NCI-H524 treated with DMSO at 0.1 percent for 48 hours (cell line): ENCODE measurements at places on chromosomes 12 and 14.

- DNase-seq = no peak
Observed at GRCh38 chr14:93317875-93318807, 14.7 kb downstream of the BTBD7 start.

GRCh38 chr14:94054936-94055335 lies 26.1 kb downstream of the DDX24 start:
- DNase-seq = no peak

DNA sequence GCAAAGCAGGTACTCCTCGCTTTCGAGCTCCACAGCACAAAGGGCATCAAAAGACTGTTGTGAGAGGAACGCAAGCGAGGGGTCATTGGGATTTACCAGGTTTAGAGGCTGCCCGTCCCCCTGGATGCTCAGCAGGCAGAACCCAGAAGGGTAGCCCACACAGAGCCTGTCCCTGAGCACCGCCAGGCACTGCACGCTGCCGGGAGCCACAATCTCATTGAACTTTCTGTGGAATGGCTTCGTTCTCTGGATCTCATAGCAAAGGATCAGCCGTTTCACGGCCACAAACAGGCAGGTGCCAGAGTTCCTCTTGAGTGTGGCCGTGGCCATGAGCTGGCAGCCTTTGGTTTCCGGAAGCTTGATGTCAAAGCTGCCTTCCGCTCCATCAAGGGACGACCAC lies 21.5 kb downstream of the AMN start:
- no peak for DNase-seq

- no peak for DNase-seq
Observed at GRCh38 chr12:45666816-45667215, 62.7 kb upstream of the ARID2 start.

DNA sequence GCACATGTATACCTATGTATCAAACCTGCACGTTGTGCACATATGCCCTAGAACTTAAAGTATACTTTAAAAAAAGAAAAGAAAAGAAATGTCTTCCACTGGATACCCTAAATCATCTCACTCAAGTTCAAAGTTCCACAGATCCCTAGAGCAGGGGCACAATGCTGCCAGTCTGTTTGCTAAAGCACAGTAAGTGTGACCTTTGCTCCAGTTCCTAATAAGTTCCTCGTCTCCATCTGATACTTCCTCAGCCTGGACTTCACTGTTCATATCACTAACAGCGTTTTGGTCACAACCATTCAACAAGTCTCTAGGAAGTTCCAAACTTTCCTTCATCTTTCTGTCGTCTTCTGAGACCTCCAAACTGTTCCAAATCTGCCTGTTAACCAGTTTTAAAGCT lies 118.3 kb downstream of the BMP4 start:
- DNase-seq = no peak

GRCh38 chr14:96979611-96980074 lies 182.5 kb downstream of the VRK1 start:
- no peak for DNase-seq

DNA sequence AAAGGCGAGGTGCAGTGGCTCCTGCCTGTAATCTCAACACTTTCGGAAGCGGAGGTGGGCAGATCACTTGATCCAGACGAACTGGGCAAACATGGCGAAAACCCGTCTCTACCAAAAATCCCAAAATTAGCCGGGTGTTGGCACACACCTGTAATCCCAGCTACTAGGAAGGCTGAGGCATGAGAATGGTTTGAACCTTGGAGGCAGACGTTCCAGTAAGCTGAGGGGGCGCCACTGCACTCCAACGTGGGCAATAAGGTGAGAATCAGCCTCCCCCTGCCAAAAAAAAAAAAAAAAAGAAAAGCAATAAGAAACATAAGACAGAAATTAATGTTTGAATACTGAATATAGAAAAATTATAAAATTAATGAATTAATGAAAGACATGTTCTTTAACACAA lies 928.7 kb downstream of the LRFN5 start:
- no peak for DNase-seq

DNA sequence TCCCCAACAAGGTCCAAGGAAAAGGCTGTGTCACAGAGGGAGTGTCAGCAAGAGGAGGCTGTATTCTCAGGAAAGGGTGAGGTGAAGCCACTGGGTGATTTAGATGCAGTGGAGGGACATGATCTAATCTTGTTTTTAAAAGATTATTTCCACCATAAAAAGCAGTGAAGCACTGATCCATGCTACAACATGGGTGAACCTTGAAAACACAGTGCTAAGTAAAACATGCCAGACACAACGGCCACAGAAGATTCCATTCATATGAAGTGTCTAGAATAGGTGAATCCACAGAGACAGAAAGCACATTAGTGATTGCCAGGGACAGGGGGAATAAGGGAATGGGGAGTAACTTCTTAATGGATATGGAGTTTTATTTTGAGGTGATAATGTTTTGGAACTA lies 12.8 kb downstream of the RITA1 start:
- no peak for DNase-seq

DNA sequence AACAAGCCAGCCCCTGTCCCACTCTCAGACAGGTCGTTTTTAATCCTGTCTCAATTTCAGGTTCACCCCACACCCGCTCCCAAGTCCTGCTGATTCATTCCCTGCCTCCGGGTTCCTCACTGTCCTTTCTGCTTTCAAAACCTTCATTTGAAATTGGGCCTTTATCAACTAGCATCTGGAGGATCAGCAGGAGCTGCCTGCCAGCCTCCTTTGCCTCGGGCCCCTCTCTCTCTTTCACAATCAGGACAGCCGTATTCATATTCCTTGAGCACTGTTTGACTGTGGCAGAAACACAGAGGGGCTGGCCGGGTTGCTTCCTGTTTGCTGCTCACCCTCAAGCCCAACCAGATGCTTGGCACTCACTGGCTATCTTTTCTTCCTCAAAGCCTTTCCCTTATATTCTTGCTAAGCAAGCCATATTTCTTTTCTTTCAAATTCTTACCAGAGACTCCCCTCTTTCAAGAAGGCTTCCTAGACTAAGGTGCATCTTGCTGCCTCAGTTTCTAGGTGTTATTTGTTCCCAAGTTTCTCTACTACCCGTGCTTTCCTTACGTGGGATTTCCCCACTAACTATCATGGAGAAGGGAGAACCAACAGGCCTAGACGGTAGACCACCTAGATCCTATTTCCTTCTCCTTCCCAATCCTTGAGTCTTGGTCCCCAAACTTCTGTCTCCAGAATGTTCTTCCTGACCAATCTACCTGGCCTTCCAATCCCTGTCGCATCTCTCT lies 3.0 kb downstream of the GALNT6 start:
- no peak for DNase-seq

- no peak for DNase-seq
Observed at GRCh38 chr14:91752961-91753360, 21.1 kb upstream of the CATSPERB start.

- DNase-seq = no peak
Observed at GRCh38 chr12:105637470-105637869, 307.0 kb downstream of the C12orf75 start.

DNA sequence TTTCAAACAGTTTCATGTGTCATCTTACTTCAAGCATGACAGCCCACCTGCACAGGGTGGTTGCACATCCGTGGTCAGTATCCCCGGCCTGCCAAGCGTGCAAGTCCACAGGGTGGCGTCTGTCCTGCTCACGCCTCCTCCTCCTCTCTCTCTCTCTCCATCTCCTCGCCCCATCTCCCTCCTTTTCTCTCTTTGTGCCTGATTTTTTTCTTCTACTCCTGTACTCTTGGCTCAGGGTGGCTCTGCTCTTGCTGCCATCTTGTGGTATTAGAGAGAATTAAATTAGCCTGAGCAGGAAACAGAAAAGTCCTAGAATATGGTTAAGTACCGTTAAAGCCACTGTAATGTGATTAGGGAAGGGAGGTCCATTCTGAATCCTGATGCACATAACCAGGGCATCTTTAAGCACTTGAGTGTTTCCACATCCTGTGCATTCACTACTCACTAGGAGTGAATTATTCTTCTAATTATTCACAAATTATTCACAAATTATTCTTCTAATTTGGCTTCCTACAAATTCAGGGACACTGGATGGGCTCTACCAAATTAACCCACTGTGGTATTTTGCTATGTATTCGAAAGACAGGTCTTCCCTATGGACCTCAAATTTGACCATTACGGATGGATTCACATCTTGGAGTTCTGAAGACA lies 25.5 kb upstream of the DTX1 start:
- DNase-seq = peak; percentile 65

GRCh38 chr14:91405241-91405721 lies 12.3 kb downstream of the CCDC88C start:
- no peak for DNase-seq

DNA sequence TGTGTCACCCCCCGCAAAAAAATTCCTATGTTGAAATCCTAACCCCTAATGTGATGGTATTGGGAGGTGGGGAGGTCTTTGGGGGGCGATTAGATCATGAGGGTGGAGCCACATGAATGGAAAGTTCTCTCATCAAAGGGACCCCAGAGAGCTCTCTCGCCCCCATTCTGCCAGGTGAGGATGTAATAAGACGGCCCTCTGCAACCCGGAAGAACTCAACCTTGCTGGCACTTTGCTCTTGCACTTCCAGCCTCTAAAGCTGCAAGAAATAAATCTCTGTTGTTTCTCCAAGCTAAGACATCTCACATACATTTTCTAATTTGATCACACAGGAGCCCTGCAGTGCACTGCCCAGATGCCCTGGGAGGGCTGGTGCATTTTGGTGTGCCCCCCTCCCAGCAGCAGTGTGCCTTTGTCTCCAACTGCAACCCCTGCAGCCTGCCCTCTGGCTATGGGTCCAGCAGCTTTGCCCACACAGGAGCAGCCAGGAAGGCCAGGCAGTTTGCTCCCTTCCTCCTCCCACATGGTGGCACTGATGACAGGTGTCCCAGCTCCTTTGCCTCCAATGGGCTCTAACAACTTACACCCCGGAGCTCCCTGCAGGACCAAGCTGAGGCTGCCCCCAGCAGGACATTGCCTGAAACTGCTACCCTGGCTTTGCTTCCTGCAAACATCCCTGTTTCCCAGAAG lies 59.3 kb downstream of the C14orf132 start:
- DNase-seq = peak; percentile 84

DNA sequence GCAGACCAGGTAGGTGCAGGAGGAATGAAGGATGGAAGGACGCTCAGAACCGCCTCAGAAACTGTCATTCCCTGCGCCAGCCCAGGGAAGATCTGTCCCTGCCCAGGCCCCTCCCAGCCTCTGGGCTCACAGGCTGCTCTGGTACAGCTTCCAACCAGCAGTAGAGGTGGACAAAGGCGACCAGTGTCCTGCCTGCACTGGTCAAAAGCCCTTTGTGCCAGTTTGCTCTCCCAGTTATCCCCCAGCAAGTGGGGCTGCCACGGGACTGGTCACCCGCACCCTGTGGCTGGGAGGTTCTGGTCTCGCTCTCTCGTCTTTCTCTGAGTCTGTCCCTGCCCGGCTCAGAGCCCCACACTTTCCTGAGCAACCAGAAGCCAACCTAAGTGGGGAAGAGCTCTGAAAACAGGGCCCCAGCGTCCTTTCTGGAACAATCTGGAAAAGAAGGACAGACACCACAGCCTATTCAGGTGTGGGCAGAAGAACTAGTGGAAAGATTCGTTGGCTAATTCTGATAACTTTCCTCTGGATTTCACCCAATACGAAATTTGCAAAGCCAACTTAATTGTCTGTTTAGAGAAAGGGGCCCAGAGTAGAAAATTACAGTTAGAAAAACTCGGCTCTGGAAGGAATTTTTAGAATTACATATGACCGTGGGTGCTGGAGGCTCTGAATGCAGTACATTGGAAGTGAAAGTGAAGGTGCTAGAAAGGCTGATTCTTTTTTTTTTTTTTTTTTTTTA lies 21.7 kb downstream of the SNRNP35 start:
- DNase-seq = no peak

DNA sequence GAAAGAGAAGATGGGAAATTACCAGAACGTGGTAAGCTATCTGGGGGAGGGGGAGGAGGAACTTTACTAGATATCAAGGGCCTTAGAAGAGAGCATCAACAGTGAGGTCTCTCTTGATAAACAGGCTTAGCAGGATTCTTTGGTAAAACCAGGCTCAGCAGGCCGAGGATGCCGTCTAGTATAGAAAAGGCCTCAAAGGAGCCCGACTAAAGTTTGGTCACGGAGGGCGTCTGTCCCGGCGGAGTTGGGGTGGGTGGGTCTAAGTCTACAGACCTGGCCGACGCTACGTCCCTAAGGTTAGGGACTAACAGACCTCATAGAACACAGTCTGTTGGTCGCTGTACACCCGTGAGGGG lies 538 bp upstream of the TIGAR start:
- DNase-seq = no peak

DNA sequence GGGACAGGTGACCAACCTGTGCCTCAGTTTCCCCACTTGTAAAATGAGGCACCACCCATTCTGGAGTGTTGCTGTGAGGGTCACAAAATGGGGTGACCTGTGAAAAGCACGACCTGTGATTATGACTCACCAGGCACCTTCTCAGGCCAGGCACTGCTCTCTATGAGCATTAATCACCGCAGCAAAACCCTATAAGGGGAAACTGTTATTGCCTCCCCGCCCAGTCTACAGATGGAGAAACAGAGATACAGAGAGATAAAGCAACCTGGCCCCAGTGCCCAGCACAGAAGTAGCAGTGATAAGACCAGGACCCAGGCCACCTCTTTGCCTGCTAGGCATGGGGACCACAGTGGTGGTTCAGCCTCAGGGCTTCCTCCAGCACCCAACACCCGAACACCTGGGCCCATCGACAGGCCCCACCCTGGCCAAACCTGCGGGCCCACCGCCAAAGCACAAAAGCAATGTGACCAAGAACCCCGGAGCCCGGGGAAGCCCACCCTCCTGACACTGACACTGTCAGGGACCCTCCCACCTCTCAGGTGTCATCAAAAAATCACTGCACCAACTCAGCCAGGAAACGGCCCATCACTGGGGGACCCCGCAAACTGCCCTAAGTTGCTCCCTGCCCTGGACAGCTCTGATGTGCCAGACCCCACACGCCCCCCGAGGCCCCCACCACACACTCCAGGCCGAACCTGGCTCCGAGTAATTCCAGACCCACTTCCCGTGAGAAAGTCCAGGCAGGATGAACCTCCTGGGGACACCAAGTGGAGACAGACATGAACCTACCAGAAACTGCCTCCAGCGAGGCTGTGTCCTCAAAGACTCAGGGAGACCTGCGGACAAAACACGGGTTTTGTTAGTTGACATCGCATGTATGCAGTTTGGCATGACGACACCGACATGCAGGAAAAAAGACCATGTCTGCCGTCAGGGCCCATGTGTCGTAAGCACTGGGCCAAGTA lies 32.4 kb downstream of the NCOR2 start:
- no peak for DNase-seq

DNA sequence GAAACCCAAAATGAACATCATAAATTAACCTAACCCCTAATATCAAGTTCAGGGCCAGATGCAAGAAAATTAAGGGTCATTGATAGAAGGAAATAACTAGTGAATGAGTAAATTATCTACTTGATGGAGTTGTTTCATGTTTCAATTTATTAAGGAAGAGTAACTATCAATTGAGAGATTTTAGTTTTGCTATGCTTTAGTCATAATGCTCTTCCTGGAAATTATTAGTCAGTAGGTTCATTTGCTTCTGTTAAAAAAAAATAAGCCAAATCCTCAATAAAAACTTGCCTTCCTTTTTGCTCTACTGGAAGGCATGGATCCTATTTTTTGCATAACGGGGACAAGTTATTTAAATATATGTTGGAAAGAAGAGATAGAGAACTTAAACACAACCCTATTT lies 59.0 kb upstream of the HIF1A start:
- DNase-seq = no peak
